ENCODE measurements at places on chromosomes 13 and 19. TPM values are rescaled to one million over a fixed set of nuclear protein-coding genes. Genes with fewer than 3 reads are reported as not detected.
A peak's percentile ranks its signal among the peaks of the same experiment; 100 is the strongest.

- no peak overlapping the region for H3K4me3 ChIP-seq
- DNase-seq = no peak
- peaks cover 8% of the 10 kb centered on the region for H3K36me3 ChIP-seq
- H3K4me1 ChIP-seq = peaks cover 28% of the 10 kb centered on the region
Observed at GRCh38 chr19:38172001-38172400, 52.0 kb downstream of the DPF1 start.

The ABCC4 gene
- 3.9 TPM for total RNA-seq

The PGLYRP1 gene
- 0.27 TPM for total RNA-seq

DNA sequence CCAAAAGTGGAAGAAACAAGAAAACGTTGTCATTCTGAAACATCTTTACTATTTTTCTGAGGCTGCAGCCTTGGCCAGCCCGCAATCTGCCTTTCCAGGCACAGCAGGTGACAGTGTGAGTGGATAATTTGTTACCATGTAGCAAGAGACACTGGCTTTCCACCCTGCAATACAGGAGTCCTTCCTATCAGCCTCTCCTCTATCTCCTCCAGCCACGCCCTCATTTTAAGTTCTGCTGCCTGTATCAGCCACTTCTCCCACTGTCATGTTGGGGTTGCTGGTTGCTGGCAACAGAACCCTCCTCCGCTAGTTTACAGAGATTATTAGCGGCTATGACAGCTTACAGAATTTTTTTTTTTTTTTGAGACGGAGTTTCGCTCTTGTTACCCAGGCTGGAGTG, 7.7 kb upstream of the LGALS7 start:
- DNase-seq = no peak
- H3K27ac ChIP-seq = no peak overlapping the region
- no peaks in the 10 kb centered on the region for H3K36me3 ChIP-seq
- H3K4me3 ChIP-seq = no peak overlapping the region
- no peaks in the 10 kb centered on the region for H3K4me1 ChIP-seq

DNA sequence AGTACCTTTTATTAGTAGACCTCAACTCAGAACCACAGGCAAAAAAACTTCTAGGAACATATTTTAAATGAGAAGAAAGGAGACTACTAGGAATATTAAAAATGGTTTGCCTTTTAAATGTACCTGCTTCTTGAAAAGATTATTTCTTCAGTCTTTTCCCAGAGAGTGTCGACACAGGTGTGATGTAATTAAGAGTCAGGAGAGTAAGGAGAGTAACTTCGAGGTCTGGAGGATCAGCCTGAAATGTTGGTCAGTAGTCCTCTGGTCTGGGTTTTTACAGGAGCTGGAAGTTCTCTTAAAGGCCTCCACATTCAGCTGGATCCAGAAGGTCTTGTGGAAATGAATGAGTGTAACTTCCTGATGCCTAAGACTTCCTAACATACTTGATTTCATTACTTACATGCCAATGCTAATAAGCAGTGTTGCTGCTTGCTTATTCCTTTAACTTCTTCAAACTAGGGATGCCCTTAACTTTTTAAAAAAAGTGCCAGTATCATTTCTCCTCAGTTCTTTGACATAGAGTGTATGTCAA, at the start of gene KCTD4:
TSS of gene KCTD4 (minus strand) at position 345 of the 532 bp plus-strand sequence. CDS start 6,478 bp downstream, outside the sequence.
- H3K27me3 ChIP-seq = no peaks in the 10 kb centered on the region
- H3K27ac ChIP-seq = no peak within 1 kb of the TSS
- H3K4me3 ChIP-seq = no peak within 1 kb of the TSS
- no peak for DNase-seq
- no peaks in the 10 kb centered on the region for H3K4me1 ChIP-seq
- H3K36me3 ChIP-seq = no peaks in the 10 kb centered on the region

DNA sequence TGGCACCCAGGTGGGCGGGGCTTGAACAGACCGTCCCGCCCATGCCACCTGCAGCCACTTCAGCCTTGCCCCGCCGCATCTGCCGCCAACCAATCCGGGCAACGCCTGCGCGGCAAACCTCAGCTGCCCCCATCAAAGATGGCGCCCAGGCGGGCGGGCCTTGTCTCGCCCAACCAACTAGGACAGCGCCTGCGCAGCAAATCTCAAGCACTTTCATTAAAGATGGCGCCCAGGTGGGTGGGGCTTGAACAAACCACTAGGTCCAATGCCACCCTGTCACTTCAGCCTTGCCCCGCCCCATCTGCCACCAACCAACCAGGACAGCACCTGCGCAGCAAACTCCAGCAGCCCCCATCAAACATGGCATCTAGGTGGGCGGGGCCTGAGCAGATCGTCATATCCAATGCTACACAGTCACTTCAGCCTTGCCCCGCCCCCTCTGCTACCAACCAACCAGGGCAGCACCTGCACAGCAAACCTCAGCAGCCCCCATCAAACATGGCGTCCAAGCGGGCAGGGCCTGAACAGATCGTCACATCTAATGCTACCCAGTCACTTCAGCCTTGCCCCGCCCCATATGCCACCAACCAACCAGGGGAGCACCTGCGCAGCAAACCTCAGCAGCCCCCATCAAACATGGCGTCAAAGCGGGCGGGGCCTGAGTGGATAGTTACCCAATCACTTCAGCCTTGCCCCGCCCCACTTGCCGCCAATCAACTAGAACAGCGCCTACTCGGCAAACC, 1.4 kb downstream of the PEG3 start:
- peak overlapping the region; percentile 83 for H3K4me3 ChIP-seq
- H3K36me3 ChIP-seq = peaks cover 15% of the 10 kb centered on the region
- H3K27me3 ChIP-seq = no peaks in the 10 kb centered on the region

The CCDC169 gene
- total RNA-seq = 4.3 TPM
